Upper lobe of right lung (tissue), 1 donor: ENCODE measurements at places on chromosomes 12 and 14.

- no peaks in the 10 kb centered on the region for H3K36me3 ChIP-seq
- H3K4me1 ChIP-seq, result no peaks in the 10 kb centered on the region
- no peak for DNase-seq
- no peak overlapping the region for H3K27ac ChIP-seq
These were observed 18.8 kb upstream of the MAGOHB start for GRCh38 chr12:10632226-10632625.

GRCh38 chr14:101133068-101133467, 229.5 kb upstream of the RTL1 start:
- no peak overlapping the region for H3K4me3 ChIP-seq
- DNase-seq, result no peak
- peaks cover 10% of the 10 kb centered on the region for H3K27me3 ChIP-seq
- H3K36me3 ChIP-seq, result no peaks in the 10 kb centered on the region
- no peaks in the 10 kb centered on the region for H3K4me1 ChIP-seq
- no peak overlapping the region for H3K27ac ChIP-seq

GRCh38 chr12:48994224-48995085, 4.7 kb downstream of the DDN start:
- H3K4me1 ChIP-seq, result peaks cover 29% of the 10 kb centered on the region
- no peak overlapping the region for H3K4me3 ChIP-seq
- no peak overlapping the region for H3K27ac ChIP-seq
- DNase-seq, result no peak
- peaks cover 53% of the 10 kb centered on the region for H3K27me3 ChIP-seq

DNA sequence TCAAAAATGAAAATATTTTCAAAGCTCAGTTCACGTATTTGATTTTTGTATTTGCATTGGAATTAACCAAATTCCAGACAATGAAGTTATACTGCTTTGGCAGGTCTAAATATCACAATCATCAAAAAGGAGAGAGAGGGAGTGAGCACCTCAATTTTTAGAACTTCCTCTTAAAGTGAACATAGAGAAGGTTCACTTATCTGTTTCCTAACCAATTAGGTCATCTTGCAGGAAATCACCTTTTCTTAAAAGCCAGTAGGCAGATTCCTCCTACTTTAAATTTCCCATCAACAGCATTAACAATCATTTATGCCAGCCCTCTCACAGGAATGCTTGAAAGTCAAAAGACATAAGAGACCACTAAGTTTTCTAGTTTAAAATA, 388.7 kb downstream of the ZFP36L1 start:
- H3K4me1 ChIP-seq, result peaks cover 45% of the 10 kb centered on the region
- H3K27me3 ChIP-seq, result no peaks in the 10 kb centered on the region
- DNase-seq, result no peak
- H3K36me3 ChIP-seq, result no peaks in the 10 kb centered on the region
- H3K27ac ChIP-seq, result peak overlapping the region; percentile 31

GRCh38 chr14:72880164-72880563, 13.7 kb downstream of the DPF3 start:
- no peak for DNase-seq
- no peak overlapping the region for H3K27ac ChIP-seq
- no peaks in the 10 kb centered on the region for H3K4me1 ChIP-seq
- H3K27me3 ChIP-seq, result no peaks in the 10 kb centered on the region

DNA sequence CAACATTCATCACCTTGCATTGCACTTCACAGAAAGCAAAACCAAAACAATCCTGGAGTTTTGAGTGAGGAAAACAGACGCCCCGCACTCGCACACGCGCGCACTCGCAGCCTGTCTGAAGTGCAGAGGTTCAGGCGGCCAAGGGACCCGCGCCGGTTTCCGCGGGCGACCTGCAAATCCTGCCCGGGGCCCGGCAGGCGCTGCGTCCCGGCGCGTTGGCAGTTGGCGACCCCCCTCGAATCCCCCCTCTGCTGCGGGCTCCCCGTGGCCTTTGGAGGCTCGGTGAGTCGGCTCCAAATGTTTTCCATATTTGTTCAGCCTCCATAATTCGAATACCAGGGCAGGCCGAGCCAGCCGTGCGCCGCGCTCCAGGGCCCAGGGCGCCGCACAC, at the start of gene SSPN:
SSPN (plus strand) TSS at position 324 of the 391 bp plus-strand sequence. CDS start 100 bp downstream, outside the sequence.
- H3K4me1 ChIP-seq, result no peaks in the 10 kb centered on the region
- H3K36me3 ChIP-seq, result no peaks in the 10 kb centered on the region

- DNase-seq, result no peak
- peaks cover 12% of the 10 kb centered on the region for H3K4me1 ChIP-seq
- no peaks in the 10 kb centered on the region for H3K27me3 ChIP-seq
- no peak overlapping the region for H3K4me3 ChIP-seq
These were observed 6.5 kb upstream of the GLT8D2 start for GRCh38 chr12:104056419-104056972.

DNA sequence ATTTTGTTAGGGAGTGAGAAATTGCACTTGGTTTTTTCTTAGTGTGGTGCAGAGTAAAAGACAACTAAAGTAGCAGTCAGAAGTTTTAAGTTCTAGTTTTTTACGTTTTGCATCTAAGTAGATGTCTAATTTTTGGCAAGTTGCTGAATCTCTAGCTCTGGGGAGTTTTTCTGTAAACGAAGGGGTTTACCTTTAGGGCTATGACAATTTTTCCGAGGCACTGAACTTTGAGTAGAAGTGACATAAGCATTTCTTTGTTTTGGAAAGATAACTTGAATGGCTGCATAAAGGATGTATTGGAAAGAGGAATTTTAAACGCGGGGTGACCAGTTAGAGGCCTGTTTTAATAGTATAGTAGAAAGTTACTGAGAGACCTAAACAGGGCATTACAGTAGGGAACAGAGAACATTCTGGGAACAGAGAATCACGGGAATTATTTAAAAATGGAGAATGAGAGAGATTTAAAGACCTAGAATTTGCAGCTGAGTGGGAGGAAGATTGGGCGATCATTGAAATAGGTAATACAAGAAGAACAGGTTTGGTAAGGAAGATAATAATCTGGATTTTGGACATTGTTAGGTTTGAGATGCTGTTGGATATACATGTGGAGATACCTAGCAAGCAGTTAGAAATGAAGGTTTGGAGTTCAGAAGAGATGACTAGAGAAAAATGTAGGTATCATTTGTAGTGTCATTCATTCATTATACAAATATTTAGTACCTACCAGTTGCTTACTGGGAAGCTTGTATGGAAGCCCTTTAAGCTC, 1.2 kb downstream of the ZNF410 start:
- H3K4me1 ChIP-seq, result peaks cover 26% of the 10 kb centered on the region
- H3K36me3 ChIP-seq, result no peaks in the 10 kb centered on the region
- peak overlapping the region; percentile 94 for H3K27ac ChIP-seq
- DNase-seq, result no peak

DNA sequence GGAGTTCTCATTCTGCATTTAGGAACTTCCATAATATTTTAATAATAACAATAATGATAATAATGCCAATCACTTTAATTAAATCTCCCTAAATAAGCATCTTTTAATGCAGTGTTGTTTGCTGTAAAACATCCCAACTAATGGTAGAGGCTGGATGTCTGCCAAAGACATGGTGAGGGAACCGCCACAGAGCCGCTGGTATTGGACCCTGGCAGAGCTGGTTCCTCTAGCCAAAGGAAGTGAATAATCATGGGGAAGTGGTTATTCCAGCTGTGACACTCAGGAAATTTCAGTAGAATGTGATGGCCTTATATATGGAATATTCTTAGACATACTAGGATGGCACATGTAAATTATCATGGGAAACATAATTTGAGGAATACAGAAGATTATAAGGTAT, 483.3 kb downstream of the ZFP36L1 start:
- no peak for DNase-seq
- H3K36me3 ChIP-seq, result no peaks in the 10 kb centered on the region
- peak overlapping the region; percentile 21 for H3K27ac ChIP-seq
- no peak overlapping the region for H3K4me3 ChIP-seq

DNA sequence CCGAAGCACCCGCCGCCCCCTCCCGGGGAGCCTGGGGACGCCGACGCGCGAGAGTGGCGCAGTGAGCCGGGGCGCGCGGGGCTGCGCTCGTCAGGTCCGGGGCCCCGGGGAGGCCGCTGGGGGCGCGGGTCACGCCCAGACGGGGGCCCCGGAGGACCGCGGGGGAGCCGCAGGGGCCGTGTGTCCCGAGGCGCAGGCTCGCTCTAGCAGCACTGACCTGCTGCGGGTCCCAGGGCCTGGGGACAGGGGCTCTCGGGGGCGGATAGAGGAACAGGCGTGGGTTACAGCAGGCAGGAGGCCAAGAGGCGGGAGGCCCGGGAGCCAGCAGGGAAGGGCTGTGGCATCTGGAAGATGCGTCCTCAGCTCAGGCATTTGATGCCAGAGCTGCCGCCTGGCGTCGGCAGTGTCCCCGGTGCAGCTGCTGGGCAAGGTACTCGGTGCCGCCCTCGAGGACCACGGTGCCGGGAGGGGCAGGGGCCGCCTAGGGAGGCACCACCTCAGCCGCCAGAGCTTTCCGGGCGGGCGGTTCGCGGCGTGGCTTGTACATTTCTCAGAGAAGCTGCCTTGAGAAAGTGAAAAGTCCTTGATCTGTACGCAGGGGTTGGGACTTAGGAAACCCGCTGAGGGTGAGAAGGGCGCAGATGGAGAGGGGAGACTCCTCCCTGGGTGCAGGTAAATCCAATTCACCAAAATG, 1.2 kb downstream of the WNT5B start:
- H3K4me3 ChIP-seq, result peak overlapping the region; percentile 51
- H3K27ac ChIP-seq, result no peak overlapping the region
- DNase-seq, result peak; percentile 73
- H3K4me1 ChIP-seq, result peaks cover 18% of the 10 kb centered on the region
- no peaks in the 10 kb centered on the region for H3K36me3 ChIP-seq
- peaks cover 7% of the 10 kb centered on the region for H3K27me3 ChIP-seq

GRCh38 chr12:27246774-27247173, 2.7 kb downstream of the STK38L start:
- H3K27ac ChIP-seq, result no peak overlapping the region
- H3K4me3 ChIP-seq, result peak overlapping the region; percentile 17
- H3K36me3 ChIP-seq, result no peaks in the 10 kb centered on the region
- H3K4me1 ChIP-seq, result peaks cover 28% of the 10 kb centered on the region

GRCh38 chr14:32826404-32827082, 112.1 kb upstream of the NPAS3 start:
- no peaks in the 10 kb centered on the region for H3K27me3 ChIP-seq
- no peak for DNase-seq
- H3K27ac ChIP-seq, result no peak overlapping the region
- no peaks in the 10 kb centered on the region for H3K36me3 ChIP-seq
- H3K4me3 ChIP-seq, result no peak overlapping the region
- no peaks in the 10 kb centered on the region for H3K4me1 ChIP-seq

GRCh38 chr14:87082917-87083316, 910.1 kb downstream of the GALC start:
- H3K27me3 ChIP-seq, result no peaks in the 10 kb centered on the region
- no peak overlapping the region for H3K4me3 ChIP-seq
- no peaks in the 10 kb centered on the region for H3K4me1 ChIP-seq
- no peak for DNase-seq
